ENCODE measurements at places on chromosomes 4 and X. TPM values are rescaled to one million over a fixed set of nuclear protein-coding genes. Genes with fewer than 3 reads are reported as not detected.

The MAD2L1 gene
- 8.7 TPM for total RNA-seq

DNA sequence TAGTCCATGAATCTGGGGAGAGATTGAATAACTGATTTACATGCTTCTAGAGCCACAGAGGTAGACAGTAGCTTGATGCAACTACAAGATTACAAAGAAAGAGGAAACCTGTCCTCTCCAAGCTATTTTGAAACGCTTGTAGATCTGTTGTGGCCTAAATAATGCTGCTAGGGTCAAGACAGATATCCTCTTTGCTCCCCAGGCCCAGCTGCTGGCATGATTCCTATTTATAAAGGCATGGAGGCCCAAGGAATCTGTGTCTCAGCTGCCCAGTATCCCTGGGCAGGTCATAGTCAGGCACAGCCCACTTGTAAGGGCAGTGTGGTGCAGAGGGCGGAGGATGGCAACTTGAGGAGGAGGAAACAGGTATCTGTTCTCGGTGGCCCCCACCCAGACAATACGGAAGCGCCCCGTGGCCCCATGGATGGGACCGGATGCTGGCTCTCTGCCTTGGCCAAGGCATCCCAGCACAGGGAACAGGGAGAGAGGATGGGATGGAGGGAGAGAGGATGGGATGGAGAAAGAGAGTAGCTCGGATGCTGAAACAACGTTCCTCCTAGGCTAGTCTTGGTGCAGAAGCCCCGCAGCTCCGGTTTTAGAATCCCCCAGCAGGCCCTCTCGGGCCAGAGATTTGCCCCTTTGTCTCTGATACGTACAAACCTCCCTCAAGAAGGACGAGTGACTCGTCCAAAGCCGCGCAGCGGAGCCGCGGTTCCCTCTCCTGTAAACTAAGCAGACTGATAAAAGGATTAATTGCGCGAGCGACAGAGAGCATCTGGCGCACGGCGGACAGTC lies 767 bp upstream of the SMIM20 start:
- DNase-seq, result peak; percentile 10

- no peak for DNase-seq
Observed at GRCh38 chrX:132461886-132462285, 27.0 kb downstream of the MBNL3 start.

DNA sequence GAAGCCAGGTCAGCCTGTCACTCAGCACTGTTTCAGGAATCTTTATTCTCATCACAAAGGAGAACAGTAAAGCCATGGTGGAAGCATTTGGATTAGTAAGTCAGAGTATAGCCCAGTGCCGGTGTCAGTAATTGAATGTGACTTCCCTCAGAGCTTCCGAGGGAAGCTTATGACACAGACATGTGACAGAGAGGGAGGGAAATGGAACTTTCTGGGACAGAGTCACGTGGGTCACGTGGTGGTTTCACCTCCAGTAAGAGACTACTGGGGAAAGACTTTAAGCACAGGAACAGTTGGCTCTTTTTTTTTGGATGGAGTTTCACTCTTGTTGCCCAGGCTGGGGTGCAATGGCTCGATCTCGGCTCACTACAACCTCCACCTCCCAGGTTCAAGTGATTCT lies 53.3 kb upstream of the CCDC160 start:
- DNase-seq, result no peak

DNA sequence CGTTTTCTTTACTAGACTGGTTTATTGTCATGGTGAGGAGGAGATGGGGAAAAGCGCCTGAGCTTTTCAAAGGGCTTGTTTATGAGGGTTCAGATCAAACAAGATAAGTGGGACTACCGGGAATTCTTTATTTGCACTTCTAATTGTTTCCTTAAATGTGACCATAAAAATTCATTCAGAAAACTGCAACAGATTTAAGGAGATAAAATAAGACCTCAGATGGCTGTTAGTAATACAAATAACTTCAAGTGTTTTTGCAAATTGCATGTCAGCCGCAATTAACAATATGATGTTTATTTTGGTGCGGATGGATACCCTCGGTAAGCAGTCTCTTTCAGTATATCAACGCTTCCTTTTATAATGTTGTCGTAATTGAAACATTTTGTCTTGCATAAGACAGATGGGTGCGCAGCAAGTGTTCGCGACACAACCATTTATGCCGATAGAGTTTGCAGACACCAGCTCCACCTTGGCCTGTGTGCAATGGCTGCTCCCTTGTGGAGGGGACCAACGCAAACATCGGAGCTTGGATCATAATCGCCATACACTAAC lies 151.0 kb downstream of the C4orf33 start:
- no peak for DNase-seq

- no peak for DNase-seq
Observed at GRCh38 chr4:86675548-86675947, 81.4 kb downstream of the PTPN13 start.

GRCh38 chrX:13695601-13696115 lies 6.7 kb downstream of the RAB9A start:
- no peak for DNase-seq

DNA sequence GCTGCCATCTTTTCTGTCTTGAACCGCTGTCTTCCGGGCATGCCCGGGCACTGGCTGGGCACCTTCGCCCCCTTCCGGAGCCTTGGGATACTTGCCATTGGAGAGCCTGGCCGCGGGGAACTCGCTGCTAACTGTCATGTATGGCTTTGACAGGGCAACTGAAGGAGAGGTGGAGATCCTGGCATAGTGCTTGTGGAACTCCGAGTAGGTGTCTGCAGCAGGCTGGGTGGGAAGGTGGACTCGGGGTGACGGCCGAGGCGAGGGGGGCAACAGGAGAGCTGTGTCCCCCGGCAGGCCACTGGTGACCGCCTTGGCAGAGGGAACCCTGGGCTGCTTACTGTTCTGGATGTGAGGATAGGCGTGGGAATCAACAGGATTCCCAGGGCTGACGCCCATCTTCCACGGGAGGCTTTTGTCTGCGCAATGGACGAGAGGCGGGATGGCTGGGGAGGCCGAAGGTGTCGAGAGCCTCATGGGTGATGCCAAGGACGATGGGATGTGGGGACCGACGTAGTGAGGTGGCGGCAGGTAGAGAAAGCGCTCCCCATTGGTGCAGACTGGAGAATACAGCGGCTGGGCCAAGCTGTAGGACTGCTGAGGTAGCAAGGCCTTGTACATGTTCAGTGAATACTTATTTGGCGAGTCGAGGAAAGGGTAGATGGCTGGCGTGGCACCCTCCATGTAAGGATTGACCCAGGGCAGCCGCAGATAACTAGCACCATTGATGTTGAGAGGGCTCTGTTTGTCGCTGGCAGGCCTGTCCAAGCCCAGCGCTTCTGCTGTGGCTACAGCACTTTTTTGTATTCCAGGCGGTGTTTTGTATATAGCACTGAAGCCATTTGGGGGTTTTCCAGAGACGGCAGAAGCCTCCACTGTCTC lies 23.4 kb downstream of the BCOR start:
- no peak for DNase-seq

DNA sequence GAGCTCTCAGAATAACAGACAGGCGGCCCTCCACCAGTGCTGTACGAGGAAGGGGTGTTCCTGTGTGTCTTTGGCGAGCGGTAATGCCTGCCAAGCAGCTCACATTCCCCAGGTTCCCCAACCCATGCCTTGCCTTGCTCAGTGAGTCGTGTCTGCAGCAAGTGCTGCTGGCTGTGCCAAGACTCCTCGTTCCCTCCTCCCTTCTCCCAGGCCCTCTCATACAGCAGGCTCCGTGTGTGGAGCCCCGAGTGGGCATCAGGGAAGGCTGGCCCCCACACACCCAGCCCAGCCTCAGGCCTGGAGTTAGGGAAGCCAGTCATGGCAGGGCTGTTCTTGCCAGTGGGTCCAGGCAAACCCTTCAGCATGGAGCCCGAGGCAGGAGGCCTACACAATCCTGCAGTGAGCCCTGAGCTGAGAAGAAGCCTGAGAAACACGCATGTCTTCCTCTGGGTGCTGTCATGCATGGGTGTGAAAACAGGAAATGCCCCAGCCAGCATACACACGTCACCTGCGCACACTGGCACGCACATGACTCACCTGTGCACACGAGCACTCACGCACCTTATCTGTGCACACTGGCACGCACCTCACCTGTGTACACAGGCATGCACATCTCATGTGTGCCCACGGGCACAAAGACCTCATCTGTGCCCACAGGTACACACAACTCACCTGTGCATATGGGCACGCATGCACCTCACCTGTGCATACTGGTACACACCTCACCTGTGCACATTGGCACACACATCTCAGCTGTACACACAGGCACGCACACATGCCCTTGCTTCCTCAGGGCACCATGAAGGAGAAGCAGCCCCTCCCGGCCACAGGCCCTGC lies 238.7 kb downstream of the DHRSX start:
- no peak for DNase-seq

GRCh38 chrX:72312311-72312940 lies 6.7 kb upstream of the CITED1 start:
- no peak for DNase-seq

GRCh38 chrX:137354851-137355250 lies 211.1 kb upstream of the ZIC3 start:
- DNase-seq, result no peak

The SLC16A2 gene
- 0.65 TPM for total RNA-seq

- no peak for DNase-seq
Observed at GRCh38 chrX:136643243-136643642, 4.7 kb upstream of the CD40LG start.

DNA sequence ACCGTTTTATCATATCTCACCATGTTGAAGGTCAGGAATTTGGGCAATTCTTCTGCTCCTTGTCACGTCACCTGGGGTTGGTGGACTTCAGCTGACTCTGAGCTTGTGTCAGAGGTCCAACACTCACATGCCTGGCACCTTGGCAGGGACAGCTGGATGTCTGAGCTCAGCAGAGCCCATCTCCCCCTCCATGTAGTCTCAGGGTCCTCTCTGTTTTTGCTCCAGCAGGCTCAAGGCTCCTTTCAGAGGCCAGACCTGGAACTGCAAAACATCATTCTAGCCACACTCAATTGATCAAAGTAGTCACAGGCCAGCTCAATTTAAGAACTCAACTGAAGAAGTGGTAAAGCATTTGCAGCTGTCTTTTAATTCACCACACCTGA lies 45.4 kb downstream of the EDNRA start:
- no peak for DNase-seq

The STK32B gene
- not detected for total RNA-seq

GRCh38 chrX:68432648-68433047 lies 647 bp downstream of the OPHN1 start:
- DNase-seq, result no peak

The SMIM10L2A gene
- total RNA-seq, result 5.5 TPM

GRCh38 chrX:10079231-10079630 lies 77.5 kb upstream of the CLCN4 start:
- DNase-seq, result no peak

DNA sequence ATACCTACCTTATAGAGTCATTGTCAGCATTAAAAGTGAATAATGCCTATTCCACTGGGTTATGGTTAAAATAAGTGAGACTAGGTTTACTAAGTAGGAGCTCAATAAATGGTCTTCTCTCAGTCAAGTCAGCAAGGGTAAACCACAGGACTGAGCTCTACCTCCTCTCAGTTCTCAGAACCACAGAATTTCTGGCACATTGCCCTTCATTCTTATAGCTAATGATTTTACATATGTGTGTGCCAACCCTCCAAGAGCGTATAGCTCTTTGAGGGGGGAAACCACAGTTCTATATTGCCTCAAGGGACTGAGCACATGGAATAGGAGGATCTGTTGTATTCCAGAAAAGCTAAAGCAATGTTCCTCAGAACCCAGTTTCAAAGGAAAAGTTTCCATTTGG lies 124.8 kb downstream of the ATG4A start:
- DNase-seq, result no peak

The BANK1 gene
- total RNA-seq, result 10.9 TPM

DNA sequence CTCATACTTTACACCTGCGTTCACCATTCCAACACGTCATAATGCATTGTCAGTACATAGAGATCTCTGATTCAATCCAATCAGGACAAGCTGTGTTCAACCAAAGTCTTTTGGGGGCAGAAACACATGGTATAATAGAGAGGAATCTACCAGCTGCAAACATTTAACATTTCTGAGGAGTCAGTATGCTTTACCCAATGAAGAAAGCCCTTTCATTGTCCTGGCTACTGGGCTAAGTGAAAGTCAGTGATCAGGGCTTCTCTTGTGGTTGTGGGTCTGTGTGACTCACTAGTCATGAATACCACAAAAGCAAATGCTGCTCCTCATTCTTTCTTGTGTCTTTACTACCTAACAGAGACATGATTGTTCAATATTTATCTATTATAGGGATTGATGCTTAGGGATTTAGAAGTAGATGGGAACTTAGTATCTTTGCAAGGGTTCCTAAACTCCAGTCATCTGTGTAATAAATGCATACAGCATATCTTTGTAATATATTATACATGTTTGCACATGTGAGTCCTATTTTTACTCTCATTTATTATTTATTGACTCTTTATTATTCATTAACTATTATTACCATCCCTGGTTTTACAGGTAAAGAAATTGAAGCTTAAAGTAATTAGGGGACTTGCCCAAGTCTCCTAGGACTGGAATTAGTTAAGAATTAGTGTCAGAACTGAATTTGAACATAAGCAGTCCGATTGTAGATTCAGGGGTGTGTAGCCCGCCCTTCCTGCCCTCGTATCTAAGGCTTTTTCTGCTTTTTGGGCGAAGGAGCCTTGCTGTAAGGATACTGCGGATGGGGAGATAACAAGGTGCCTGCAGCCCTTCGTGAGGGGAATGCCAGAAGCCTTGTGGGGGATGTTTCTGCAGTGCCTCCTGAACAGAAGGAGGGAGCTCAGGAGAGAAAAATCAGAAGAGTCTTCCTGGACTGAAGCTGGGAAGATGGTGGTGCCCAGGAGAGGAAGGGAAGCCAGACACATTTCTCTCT lies 353.1 kb upstream of the BOD1L1 start:
- DNase-seq, result no peak

- peak; percentile 12 for DNase-seq
Observed at GRCh38 chr4:73446336-73446938, 10.4 kb downstream of the AFP start.

The INPP4B gene
- total RNA-seq, result 19.0 TPM

DNA sequence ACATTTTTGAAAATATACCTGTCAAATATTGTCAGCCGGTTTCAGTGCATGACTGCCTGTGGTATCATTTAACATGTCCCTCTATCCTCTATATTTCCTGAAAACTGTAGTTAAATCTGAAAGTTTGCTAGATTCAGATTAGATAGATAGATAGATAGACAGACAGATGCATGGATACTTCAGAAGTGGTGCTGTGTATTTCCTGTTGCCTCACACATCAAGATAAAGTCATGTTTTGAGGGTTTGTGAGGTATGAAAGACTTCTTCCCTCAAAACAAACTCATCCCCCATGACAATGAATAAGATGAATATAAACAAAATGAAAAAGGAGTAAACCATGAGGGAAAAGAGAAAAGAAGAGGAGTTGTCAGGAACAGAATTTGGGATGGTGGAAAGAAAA lies 6.0 kb upstream of the BST1 start:
- DNase-seq, result no peak

- DNase-seq, result no peak
Observed at GRCh38 chrX:54934058-54934457, 13.4 kb downstream of the TRO start.

The BTC gene
- not detected for total RNA-seq

DNA sequence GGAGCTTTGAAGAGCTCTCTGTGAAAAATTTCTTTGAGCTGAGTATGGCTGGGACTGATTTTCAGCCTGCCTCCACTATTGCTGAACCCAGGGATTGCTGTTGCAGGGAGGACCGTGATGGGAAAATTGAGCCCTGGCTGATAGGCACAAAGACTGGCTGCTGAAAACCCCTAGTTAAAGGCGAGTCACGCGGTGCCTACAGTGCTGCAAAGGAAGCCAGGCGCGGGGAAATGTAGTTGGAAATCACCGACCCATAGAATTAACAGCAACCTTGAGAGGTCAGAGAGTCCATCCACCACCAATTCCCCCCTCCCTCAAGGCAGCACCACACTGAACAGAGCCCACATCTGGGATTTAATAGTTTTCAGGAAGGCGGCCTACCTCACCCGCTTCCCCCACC lies 26.0 kb downstream of the FRMD7 start:
- no peak for DNase-seq

The SYTL5 gene
- total RNA-seq, result not detected

The TMEM255A gene
- 0.23 TPM for total RNA-seq
